ENCODE measurements at places on chromosomes 1 and 21.

- no peak for DNase-seq
These were observed 25.4 kb downstream of the DMAP1 start for GRCh38 chr1:44238660-44239059.

DNA sequence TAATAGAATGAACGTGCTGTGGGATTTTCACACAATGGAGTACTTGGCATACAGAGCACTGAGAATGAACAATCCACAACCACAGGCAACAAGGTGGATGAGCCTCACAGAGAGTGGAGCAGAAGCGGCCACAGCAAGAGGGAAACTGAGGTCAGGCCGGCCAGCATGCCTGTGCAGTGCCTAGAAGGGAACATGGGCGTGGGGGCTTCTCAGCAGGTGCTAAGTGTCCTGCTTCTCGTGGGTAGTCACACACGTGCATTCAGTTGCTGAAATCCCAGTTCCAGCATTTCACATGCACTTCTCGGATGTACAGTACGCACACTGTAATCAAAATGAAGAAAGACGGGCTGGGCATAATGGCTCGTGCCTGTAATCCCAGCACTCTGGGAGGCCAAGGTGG is 33.1 kb downstream of the WDR4 start:
- DNase-seq: no peak

- DNase-seq: no peak
These were observed 587.7 kb downstream of the PTPRU start for GRCh38 chr1:29824025-29824424.

DNA sequence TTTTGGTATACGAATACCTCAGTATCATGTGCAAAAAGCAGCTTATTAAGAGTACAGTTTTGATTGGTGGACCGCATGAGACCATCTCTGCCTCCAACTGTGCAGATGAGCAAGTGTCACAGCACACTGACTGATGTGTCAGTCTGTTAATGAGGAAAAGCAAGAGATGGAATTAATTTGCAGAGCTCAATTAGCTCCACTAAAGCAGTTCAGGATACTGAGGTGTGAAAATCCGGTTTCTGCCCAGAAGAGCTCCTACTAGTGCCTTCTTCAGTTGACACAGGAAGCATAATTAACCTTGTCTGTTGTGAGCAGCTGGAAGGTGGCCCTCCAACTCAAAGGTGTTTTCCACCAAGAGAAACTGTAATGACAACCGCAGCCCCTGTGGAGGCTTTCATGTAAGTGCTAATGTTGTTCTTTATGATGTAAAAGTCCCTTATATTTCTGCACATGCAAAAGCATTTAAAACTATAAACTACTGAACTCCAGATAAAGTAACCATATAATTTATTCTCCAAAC is 44.3 kb downstream of the PCNX2 start:
- DNase-seq: no peak

- no peak for DNase-seq
These were observed 255.4 kb downstream of the GREM2 start for GRCh38 chr1:240356568-240356967.

DNA sequence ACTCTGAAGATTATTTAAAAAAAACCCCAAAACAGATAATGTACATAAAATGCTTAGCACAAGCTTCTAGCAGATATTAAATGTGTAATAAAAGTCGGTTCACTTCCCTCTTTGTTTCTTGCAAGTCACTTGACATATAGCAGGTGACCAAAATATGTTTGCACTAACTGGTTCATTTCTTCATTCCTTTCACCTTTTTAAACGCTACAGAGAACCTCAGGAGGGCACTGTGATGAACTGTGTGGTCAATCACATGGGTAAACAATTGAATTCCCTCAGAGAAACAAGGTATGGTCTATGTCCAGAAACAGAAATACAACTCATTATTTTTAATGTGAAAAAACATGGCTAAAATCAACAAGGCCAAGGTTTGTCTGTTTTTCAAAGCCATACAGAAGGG is 51.3 kb upstream of the BCL10 start:
- no peak for DNase-seq

DNA sequence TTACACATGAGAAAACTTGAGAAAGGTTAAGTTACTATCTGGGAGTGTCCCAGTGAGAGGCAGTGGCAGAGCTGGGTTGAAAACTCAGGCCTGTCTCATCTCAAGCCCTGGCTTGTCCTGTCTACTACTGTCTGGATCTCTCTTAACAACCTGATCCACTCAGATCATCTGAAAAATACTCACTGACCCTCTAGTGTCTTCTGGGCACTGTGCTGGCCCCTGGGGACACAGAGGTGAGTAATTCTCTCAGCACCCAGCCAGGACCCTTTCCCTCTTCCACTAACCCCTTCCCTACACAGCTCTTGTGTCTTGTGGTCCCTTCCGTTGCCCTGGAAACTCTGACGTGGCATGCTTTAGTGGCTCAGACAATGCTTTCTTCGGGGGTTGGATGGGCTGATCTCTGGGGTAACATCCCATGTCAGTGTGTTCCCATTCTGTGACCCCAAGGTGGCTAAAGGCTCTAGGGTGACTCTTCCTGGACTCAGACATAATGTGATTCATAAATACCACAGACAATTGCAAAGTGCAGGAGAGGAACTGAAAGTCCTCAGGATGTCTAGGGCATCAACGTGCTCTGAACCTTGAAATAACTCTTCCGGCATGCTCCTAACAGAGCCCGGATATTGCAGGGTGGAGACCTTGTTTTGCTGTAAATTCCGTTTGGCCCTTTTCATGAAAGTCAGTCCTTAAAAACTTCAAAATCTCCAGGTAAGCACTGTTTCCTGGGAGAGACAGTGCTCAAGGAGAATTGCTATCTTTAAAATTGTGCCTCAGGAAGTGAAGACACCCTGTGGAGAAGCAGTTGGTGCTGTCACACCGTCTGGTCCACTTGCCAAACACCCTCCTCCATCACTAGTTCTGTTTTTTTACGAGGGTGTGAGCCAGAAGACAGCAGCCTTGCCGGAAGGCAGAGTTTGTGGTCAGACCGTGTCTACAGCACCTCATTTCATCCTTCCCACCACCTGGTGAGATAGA is 4.0 kb downstream of the SHISAL2A start:
- no peak for DNase-seq

- DNase-seq: no peak
These were observed 17.8 kb downstream of the ORC1 start for GRCh38 chr1:52386458-52386857.

GRCh38 chr1:212118167-212118871 is 82.8 kb downstream of the DTL start:
- no peak for DNase-seq

DNA sequence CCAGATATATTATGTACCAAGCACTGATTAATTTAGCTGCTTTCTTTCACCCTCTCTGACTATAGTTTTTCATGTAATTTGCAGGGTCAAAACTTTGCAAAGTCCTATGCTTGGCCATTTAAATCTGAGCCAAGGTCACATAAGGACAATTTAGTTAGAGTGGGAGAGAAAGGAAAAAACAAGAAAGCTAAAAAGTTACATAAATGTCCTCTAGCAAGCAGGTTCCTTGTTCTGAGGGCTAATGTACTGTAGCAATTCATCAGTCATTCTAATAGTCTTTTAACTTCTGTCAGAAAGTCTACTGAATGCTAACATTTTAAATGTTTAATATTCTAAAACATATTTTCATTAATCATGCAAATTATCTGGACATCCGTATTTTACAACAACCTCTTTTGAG is 68.3 kb downstream of the SAMSN1 start:
- no peak for DNase-seq

GRCh38 chr1:43937179-43937865 is 3.7 kb downstream of the ARTN start:
- no peak for DNase-seq

DNA sequence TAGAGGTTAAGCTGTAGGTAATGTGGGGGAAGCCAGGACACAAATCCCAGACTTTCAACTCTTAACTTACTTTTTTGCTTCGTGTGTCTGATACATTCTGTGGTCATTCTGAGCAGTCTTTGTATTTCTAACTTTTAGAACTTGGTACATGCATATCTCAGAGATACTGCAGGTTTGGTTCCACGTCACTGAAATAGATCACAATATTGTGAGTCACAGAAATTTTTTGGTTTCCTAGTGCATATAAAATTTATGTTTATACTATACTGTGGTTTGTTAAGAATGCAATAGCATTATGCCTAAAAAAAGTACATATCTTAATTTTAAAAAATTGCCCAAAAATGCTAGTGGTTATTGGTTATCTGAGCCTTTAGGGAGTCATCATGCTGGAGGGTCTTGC is 3.2 kb downstream of the URB2 start:
- no peak for DNase-seq

DNA sequence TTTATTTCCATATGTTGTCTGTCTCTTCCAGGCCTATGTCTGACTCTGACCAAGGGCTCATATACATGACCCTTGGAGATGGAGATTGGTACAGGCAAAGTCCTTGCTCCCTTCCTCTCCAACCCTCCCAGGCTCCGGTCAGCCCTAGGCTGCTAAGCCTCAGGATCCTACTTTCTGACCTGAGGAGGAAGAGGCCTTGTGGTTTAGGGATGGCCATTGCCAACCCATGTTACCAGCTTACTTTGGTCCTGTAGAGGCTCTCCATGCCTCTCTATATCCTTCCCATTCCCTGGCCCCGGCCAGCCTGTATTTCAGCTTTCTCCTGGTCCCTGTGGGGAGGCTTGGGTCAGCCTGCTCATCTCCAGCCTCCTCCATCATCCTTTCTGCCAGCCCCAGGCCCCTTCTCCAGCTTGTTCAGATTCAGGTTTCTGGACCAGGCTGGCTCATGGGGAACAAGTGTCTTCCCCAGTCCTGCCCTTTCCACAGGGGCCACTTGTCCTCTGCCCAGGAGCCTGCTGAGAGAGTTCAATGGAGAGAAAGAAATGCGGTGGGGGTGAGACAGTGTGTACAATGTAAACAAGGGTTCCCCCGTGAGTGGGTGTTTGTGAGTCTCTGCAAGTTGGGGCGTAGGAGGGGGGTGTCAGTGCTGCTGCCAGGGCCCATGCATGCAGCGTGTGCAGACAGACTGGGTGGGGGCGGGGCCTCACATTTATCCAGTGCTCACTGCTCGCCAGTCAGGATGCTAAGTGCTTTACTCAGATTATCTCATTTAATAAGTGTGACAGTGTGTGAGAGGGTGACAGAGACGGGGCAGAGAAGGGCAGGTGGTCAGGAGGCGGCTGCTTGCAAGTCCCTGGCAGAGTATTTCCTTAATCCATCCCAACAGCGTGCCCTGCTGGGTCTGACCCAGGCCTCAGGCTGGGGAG is 31.3 kb upstream of the FOXO6 start:
- no peak for DNase-seq

DNA sequence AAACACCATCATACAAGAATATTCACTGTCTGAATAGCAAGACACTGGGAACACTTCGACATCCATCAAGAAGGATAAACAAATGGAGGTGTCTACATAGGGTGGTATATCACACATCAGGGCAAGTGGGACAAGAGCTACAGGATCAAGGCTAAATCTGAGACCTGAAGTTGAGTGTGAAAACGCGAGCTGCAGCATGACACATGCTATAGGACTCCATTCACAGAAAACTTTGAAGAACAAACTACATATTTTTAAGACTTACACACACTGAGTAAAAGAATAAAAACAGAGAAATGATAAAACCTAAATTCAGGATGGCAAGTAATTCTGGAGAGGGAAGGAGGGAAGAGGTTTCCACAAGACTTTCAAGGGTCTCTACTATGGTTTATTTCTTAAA is 2.1 kb downstream of the TTC39A start:
- DNase-seq: no peak

GRCh38 chr1:41462680-41463004 is 21.8 kb downstream of the EDN2 start:
- DNase-seq: no peak

- no peak for DNase-seq
These were observed 43.5 kb downstream of the DPYD start for GRCh38 chr1:97877307-97877706.

GRCh38 chr1:25683731-25684130 is 67.1 kb downstream of the MAN1C1 start:
- no peak for DNase-seq

DNA sequence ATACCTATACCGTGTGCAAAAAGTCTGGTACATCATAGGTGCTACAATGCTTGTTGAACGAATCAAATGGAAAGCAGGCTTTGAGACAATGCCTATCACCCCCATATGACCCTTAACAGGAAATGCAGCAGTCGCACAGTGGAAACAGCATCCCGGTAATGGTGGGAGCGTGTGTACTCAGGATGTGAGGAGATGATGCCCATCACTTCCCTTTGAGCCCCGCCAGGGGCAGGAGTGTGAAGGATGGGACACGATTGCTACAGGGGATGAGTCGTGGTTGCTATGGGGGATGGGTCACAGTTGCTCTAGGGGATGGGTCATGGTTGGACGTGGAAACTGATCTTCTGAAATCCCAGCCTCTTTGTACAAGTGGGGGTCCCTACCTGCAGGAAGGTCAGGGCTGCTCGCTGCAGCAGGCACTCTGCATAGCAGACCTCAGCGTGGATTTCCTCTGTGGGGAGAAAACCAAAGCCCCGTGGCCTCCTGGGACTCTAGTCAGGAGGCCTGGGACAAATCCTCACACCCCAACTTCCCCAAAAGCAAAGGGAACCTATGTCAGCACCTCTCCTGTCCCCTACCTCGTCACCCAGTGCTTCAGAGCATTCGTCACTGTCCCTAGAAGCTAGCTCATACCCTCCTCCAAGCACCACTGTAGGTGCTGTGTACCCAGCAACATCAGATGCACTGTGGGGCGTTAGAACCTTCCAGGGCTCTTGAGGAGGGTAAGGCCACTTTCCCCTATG is 19.3 kb downstream of the TTC39A start:
- DNase-seq: no peak

DNA sequence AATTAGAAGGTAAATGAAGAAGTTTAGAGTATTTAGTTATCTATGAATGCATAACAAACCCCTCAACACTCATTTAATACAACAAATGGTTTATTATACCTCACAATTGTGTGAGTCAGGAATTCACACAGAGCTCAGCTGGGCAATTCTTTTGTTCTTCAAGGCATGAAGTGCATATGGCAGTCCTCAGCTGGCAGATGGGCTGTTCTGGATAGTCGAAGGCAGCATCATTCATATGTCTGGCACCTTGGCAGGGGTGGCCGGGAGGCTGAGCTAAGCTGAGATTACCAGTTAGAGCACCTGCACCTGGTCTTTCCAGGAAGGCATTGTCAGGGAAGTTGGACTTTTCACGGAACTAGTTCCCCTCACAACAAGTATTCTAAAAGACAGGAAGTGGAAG is 286.2 kb upstream of the DUSP10 start:
- DNase-seq: no peak

All from NCI-H2081 treated with DMSO at 0.1 percent for 48 hours (cell line).